Activated T-cell treated with anti-CD3 and anti-CD28 coated beads, Interleukin-2, amount 50 U/mL, for 72 hours (primary cell): ENCODE measurements at places on chromosomes 11 and 22. TPM values are rescaled to one million over a fixed set of nuclear protein-coding genes. Genes with fewer than 3 reads are reported as not detected.

The P2RY6 gene
- not detected for total RNA-seq

- H3K4me1 ChIP-seq, result no peaks in the 10 kb centered on the region
- H3K4me3 ChIP-seq, result no peak overlapping the region
- DNase-seq, result no peak
- H3K27ac ChIP-seq, result no peak overlapping the region
- H3K36me3 ChIP-seq, result no peaks in the 10 kb centered on the region
These were observed 214.0 kb upstream of the SYN3 start for GRCh38 chr22:33272180-33272579.

GRCh38 chr11:2968341-2968900 lies 23.7 kb downstream of the NAP1L4 start:
- no peak overlapping the region for H3K4me3 ChIP-seq
- peak overlapping the region; percentile 31 for H3K27ac ChIP-seq
- H3K36me3 ChIP-seq, result peaks cover 23% of the 10 kb centered on the region
- DNase-seq, result no peak
- H3K4me1 ChIP-seq, result peaks cover 38% of the 10 kb centered on the region

The STK33 gene
- total RNA-seq, result 6.1 TPM

GRCh38 chr11:80856066-80856465 lies 1415.2 kb upstream of the TENM4 start:
- no peak overlapping the region for H3K4me3 ChIP-seq
- H3K27me3 ChIP-seq, result no peaks in the 10 kb centered on the region
- no peak overlapping the region for H3K27ac ChIP-seq
- no peak for DNase-seq
- no peaks in the 10 kb centered on the region for H3K4me1 ChIP-seq

The POLA2 gene
- total RNA-seq, result 67.0 TPM

- H3K36me3 ChIP-seq, result no peaks in the 10 kb centered on the region
- DNase-seq, result no peak
- peaks cover 7% of the 10 kb centered on the region for H3K27me3 ChIP-seq
- H3K4me3 ChIP-seq, result peak overlapping the region; percentile 80
- peaks cover 80% of the 10 kb centered on the region for H3K4me1 ChIP-seq
These were observed 1.2 kb downstream of the BID start for GRCh38 chr22:17772958-17773605.

DNA sequence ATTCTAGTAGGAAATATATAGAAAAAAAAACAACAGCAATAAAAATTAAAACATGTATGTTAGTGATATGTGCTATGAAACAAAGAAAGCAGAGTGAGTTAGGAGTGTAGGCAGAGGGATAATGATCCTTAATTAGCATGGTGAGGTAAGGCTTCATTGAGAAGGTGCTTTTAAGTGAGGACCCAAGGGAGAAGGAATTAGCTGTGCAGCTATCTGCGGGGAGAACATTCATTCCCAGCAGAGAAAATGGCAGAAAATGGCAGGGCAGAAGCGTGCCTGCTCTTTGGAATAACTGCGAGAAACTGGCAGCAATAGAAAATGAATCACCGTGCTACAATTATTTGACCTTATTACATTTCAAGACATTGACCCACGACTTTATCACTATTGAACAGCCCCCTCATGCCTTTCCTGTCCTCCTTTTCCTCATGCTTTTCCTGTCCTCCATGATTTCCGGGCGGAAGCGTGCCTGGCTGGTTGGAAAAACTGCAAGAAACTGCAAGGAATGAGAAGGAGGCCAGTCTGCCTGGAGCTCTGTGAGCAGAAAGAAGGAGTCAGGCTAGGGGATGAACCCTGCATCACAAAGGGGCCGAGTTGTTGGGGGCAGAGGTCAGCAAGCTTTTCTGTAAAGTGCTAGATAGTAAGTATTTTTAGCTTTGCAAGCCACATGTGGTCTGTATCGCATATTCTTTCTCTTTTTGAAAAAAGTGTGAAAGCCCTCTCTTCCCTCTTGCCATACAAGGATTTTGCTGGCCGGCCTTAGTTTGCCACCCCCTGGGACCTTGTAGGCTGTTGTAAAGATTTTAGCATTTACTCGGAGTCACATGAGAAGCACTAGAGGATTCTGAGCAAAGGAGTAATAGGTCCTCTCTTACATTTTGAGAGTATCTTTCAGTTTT lies 37.1 kb upstream of the SWAP70 start:
- H3K4me3 ChIP-seq, result no peak overlapping the region
- DNase-seq, result no peak
- H3K4me1 ChIP-seq, result no peaks in the 10 kb centered on the region
- no peaks in the 10 kb centered on the region for H3K36me3 ChIP-seq
- H3K27ac ChIP-seq, result no peak overlapping the region
- no peaks in the 10 kb centered on the region for H3K27me3 ChIP-seq

The CCDC89 gene
- total RNA-seq, result 0.22 TPM

The CST6 gene
- 0.34 TPM for total RNA-seq

The RPL27A gene
- 1,081 TPM for total RNA-seq

GRCh38 chr11:19853920-19854319 lies 141.3 kb downstream of the NAV2 start:
- no peak overlapping the region for H3K27ac ChIP-seq
- no peaks in the 10 kb centered on the region for H3K4me1 ChIP-seq
- peaks cover 4% of the 10 kb centered on the region for H3K27me3 ChIP-seq
- H3K36me3 ChIP-seq, result no peaks in the 10 kb centered on the region
- H3K4me3 ChIP-seq, result no peak overlapping the region

DNA sequence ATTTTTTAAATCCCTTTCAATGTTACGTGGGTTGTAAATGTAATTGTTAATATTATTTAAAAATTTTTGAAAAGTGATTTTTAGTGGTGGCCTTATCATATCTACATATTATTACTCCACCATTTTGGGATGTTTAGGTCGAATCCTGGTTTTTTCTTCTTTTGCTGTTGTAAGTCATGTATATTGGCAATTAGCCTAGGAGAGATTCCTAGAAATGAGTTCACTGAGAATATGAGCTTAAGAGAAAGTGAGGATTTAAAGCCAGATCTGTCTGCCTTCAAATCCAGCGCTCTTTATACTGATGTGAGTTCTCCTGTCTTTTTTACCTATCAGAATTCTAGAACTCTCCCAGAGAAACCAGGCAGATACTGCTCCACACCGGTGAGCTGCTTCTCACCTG lies 56.1 kb downstream of the PTPRJ start:
- H3K4me1 ChIP-seq, result peaks cover 59% of the 10 kb centered on the region
- peak overlapping the region; percentile 41 for H3K27ac ChIP-seq
- peaks cover 11% of the 10 kb centered on the region for H3K36me3 ChIP-seq
- H3K27me3 ChIP-seq, result no peaks in the 10 kb centered on the region
- DNase-seq, result no peak
